NCI-H187 treated with DMSO at 0.1 percent for 48 hours (cell line): ENCODE measurements at places on chromosomes 1 and 21.

DNA sequence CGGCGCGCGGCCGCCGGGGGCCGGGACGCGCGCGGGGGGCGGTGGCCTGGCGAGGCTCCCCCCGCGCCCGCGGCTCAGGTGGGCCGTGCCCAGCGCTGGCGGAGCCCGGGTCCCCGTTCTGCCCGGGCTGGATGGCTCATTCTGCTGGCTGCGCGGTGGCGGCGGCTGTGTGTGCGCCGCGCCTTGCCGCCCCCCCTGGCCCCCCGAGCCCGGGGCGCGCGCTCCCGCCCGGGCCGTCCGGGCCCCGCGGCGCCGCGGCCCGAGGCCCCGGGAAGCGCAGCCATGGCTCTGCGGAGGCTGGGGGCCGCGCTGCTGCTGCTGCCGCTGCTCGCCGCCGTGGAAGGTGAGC lies at the start of gene EPHB2:
Gene EPHB2 (plus strand): TSS at position 139 of the 349 bp plus-strand sequence. CDS start 144 bp downstream, at position 283.
- no peak for DNase-seq

DNA sequence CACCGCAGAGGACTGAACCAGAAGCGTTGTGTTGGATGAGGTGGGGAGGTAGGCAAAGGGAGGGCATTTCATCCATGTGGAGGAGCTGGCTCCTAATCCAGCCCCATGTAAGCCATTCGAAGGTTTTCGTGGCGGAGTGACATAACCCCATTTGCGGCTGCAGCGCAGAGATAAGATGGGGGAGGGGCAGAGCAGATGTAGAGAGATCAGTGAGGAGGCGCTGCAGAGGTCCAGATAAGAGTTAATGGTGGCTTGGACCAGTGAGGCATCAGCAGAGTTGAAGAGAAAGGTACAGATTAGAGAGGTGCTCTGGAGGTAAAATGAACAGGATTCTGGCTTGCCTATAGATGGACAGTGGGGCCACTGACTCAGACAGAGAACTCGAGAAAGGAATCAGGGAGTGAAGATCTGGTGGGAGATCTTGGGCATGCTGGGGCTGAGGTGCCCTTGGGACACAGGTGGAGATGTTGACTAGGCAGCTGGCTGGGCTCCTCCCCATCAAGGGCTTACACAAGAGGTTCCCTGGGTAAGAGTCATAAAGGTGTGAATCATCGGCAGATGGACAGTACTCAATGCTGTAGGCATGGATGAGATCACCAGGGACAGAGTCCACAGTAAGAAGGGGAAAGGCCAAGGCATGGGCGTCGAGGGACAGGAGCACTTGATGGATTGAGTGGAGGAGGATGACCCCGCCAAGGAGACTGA lies 7.8 kb upstream of the PTPRF start:
- no peak for DNase-seq

- DNase-seq = no peak
Observed at GRCh38 chr1:82950606-82951200, 1048.2 kb downstream of the TTLL7 start.

DNA sequence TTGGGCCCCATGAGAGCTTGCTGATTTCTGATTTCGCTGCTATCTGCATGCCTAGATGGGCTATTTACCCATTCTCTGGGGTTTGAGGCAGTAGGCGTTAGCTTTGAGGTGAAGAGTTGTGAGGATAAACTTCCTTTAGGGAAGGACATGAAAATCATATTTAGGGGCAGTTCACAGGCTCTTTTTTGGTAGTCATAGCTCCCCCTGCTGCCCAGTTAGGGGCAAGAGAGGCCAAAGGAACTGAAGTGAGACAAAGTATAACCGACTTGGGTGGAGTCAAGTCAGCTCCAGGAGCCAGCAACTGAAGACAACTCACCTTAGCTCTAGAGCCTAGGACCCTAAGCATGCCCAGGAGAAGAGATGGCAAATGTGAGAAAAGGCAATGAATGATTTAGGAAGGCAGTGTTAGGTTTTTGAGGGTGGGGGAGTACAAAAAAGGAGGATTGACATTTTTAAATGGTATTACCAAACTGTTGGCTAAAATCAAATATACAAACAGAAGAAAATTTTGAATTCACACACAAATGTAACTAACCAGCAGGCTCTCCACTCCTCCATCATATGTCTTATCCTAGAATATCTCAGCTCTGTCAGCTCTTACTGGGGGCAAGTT lies 625.2 kb downstream of the LMO4 start:
- peak; percentile 8 for DNase-seq

- no peak for DNase-seq
Observed at GRCh38 chr21:27555996-27556395, 589.1 kb upstream of the ADAMTS5 start.

DNA sequence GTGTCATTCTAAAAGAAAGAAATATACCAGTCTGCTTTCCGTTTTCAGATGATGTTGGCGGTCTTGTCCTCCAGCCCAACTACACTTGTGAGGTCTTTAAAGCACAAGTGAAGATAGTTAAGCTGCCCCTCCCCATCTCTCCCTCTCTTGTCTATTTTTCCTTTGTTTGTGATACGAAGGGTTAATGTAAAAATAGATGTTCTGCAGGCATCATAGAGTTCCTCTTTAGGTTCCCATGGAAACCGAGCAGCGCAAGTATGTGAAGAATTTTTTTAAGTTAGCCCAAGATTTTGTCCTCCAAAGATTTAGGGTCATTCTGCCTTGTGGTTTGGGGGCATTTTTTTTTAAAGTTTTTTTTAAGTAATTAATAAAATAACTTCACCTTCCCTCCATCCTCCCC lies 232.4 kb upstream of the AJAP1 start:
- DNase-seq = no peak

GRCh38 chr1:183685112-183685713 lies 32.1 kb upstream of the APOBEC4 start:
- peak; percentile 32 for DNase-seq

GRCh38 chr1:76835203-76835602 lies 32.1 kb upstream of the ST6GALNAC5 start:
- no peak for DNase-seq

- no peak for DNase-seq
Observed at GRCh38 chr21:26443291-26443690, 129.8 kb downstream of the CYYR1 start.
